Activated CD8-positive, alpha-beta memory T cell treated with anti-CD3 and anti-CD28 coated beads, Interleukin-2, amount 10 ng/mL, durations not matched to agents 7 days and 5 days (primary cell): ENCODE measurements at places on chromosomes 6 and 20. TPM values are rescaled to one million over a fixed set of nuclear protein-coding genes. Genes with fewer than 3 reads are reported as not detected.
A peak's percentile ranks its signal among the peaks of the same experiment; 100 is the strongest.

DNA sequence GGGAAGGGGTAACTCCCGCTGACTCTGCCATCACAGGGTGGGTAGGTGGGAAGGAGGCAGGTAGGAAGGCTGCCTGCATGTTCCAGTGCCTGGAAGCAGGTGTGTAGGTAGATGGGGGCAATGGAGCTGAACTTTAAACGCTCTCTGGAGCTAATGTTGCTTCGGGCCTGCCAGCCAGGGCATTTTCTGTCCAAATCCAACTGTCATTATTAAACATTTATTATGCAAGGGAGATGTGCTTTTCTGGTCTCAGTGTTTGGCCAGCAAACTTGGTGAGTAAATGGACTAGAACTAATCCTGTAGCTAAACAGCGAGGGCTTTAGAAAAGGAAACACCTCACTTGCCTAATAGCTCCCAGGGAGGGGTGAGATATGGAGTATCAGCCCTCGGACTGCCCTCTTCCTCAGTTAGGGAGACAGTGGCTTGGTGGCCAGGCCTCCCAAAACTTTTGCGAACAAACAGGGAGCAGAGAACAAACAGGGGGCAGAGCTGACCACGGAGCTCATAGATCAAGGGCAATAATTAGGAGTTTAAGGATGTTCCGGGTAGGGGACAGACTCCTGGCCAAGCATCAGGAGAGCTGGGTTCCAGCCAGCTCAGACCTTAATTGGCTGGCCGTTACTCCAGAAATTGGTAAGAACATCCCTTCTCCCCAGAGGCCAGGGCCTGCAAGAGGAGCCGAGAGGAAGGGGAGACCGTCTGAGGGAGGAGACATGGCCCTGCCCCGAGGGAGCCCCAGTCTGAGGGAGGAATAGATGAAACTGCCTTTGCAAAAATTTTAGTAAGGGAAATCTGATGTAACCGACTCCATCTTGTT, 131.1 kb downstream of the VEGFA start:
- H3K27ac ChIP-seq, result no peak overlapping the region
- H3K4me1 ChIP-seq, result no peaks in the 10 kb centered on the region
- DNase-seq, result no peak
- H3K4me3 ChIP-seq, result no peak overlapping the region

DNA sequence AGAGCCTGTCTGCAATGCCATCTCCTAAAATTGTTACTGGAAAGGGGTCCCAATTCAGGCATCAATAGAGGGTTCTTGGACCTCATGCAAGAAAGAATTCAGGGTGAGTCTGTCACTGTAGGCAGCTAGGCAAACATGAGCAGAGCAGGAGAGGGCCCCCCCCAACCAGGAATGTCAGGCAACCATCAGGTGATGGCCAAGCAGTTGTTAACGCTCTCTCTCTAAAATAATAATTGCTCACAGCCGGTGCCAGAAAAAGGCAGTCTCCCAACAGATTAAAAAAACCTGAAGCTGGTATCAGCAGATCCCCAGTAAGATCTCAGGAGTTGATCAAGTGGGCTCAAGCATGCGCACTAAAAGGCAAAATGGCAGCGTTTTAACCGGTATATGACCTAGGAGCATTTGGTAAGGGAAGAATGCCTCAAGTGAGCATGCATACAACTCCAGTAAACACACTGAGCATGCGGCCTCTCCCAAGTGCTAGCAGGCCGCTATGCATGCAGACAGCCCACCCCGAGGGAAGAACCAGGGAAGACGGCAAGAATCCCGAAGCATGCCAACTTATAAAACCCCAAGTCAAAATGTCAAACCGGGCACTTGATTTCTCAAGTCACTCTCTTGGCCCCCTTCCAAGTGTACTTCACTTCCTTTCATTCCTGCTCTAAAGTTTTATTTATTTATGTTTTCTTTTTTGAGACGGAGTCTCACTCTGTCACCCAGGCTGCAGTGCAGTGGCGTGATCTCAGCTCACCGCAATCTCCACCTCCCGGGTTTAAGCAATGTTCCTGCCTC, 44.0 kb upstream of the RNGTT start:
- no peak for DNase-seq
- no peak overlapping the region for H3K4me3 ChIP-seq
- no peak overlapping the region for H3K27ac ChIP-seq

DNA sequence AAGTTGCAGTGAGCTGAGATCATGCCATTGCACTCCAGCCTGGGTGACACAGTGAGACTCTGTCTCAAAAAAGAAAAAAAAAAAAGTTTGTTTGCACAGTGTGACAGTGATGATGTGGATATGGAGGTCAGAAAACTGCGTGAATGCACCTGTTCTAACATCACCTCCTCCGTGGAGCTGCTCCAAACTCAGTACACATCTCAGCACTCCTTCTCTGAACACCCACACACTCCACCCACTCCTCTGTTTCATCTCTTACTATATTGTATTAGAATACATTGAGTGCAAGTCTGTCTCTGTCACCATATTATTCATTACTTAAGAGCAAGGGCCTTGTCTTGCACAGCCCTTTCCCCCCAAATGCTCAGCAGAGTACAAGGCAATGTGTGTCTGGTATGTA, 51.5 kb upstream of the ENPP4 start:
- DNase-seq, result no peak
- peaks cover 2% of the 10 kb centered on the region for H3K27me3 ChIP-seq
- no peaks in the 10 kb centered on the region for H3K36me3 ChIP-seq
- H3K4me3 ChIP-seq, result no peak overlapping the region
- no peak overlapping the region for H3K27ac ChIP-seq

DNA sequence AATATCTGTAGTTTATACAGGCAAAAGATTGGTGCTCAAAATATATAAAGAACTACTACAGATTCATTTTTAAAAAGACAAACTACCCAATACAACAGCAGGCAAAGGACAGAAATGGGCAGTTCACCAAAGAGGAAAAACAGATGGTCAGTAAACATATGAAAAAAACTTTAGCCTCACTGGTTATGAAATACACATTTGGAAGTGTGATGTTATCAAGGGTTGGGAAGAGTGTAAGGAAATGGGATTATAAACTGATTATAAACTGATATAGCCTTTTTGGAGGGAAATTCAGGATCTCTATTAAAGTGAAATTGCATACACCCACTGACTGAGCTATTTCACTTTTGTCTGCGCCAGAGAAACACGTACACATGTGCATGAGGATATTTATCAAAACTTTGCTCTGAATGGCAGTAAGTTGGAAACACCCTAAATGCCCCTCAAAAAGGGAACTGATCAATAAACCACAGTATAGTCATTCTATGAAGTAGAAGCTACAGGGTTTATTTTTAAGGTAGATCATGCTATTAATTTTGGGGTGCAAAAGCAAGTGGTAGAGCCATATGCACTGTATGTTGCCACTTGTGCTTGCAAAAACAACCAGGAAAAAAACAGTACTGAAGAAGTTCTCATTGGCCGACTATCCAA, 32.2 kb upstream of the ARFGEF2 start:
- H3K4me1 ChIP-seq, result no peaks in the 10 kb centered on the region
- no peaks in the 10 kb centered on the region for H3K36me3 ChIP-seq
- no peak overlapping the region for H3K4me3 ChIP-seq
- no peak overlapping the region for H3K27ac ChIP-seq
- DNase-seq, result no peak

GRCh38 chr6:5205877-5206850, 54.6 kb downstream of the LYRM4 start:
- no peaks in the 10 kb centered on the region for H3K4me1 ChIP-seq
- no peak overlapping the region for H3K27ac ChIP-seq
- DNase-seq, result no peak
- H3K27me3 ChIP-seq, result no peaks in the 10 kb centered on the region

GRCh38 chr6:17771609-17772008, 64.9 kb upstream of the NUP153 start:
- no peaks in the 10 kb centered on the region for H3K36me3 ChIP-seq
- H3K27me3 ChIP-seq, result peaks cover 11% of the 10 kb centered on the region
- H3K27ac ChIP-seq, result no peak overlapping the region
- no peak overlapping the region for H3K4me3 ChIP-seq
- no peak for DNase-seq

DNA sequence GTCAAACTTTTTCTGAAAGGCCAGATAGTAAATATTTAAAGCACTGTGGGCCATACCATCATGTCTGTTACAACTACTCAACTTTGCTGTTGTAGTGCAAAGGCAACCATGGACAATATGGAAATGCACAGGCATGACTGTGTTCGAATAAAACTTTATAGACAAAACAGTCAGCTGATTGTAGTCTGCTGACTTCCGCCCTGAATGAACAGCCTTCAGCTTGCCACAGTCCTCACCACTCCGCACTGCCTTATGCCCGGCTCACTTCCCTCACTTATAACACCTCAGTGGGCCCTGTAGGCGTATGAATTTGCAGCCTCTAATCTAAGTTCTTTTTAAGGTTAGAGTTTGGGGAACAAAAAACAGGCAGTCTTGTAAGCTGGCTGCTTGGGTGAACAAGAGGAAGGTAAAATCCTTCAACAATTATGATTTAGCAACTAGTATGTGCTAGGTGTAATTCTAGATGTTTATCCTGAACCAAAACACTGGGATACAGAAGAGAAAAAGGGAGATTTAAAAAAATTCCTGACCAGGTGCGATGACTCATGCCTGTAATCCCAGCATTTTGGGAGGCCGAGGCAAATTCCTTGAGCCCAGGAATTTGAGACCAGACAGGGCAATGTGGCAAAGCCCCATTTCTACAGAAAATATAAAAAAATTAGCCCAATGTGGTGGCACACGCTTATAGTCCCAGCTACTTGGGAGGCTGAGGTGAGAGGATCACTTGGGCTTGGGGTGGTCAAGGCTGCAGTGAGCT, 6.8 kb upstream of the SLC2A10 start:
- peaks cover 40% of the 10 kb centered on the region for H3K27me3 ChIP-seq
- no peak overlapping the region for H3K4me3 ChIP-seq
- H3K4me1 ChIP-seq, result no peaks in the 10 kb centered on the region
- H3K36me3 ChIP-seq, result peaks cover 2% of the 10 kb centered on the region
- no peak overlapping the region for H3K27ac ChIP-seq
- no peak for DNase-seq

GRCh38 chr6:72238900-72239299, 352.6 kb downstream of the RIMS1 start:
- no peaks in the 10 kb centered on the region for H3K27me3 ChIP-seq
- no peak overlapping the region for H3K27ac ChIP-seq
- no peak overlapping the region for H3K4me3 ChIP-seq
- H3K4me1 ChIP-seq, result no peaks in the 10 kb centered on the region
- no peaks in the 10 kb centered on the region for H3K36me3 ChIP-seq
- DNase-seq, result no peak

DNA sequence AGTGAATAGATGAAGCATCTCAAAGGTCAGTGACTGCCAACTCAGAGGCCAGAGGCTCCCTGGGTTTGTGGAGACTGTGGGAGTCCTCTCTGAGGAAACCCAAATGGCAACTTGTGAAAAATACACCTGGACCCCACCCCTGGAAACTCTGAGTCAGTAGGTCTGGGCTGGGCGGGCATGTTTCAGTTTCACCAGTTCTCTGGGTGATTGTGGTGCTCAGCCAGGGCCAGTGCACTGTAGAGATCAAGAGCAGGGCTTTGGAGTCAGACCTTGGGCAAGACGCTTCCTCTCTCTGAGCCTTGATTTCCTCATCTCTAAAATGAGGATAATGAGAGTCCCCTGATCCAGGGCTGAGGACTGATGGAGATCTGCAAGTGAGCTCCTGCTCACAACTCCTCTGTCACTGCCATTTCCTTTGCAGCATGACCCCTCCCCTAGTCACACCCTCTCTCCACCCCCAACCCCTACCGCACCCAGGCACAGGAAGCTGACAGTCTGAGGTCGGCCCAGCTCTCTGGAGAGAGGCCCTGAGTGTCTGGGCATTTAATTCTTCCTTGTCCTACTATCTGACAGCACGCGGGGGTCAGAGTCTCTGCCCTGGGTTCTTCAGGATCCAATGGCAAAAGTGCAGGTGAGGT, 5.1 kb downstream of the DEF6 start:
- peak overlapping the region; percentile 78 for H3K4me3 ChIP-seq
- H3K27me3 ChIP-seq, result no peaks in the 10 kb centered on the region
- H3K36me3 ChIP-seq, result peaks cover 39% of the 10 kb centered on the region
- H3K4me1 ChIP-seq, result peaks cover 70% of the 10 kb centered on the region

GRCh38 chr6:105862936-105863607, 223.1 kb upstream of the PRDM1 start:
- no peak overlapping the region for H3K4me3 ChIP-seq
- H3K27me3 ChIP-seq, result peaks cover 43% of the 10 kb centered on the region

Gene POLR1C
- total RNA-seq, result 48.2 TPM

Gene IL17F
- total RNA-seq, result not detected

Gene NHLRC1
- total RNA-seq, result 0.30 TPM

Gene SMLR1
- total RNA-seq, result not detected

Gene GMPR
- 13.1 TPM for total RNA-seq
